ENCODE measurements at places on chromosomes 1 and 21.

GRCh38 chr1:26723013-26723991 lies 27.5 kb downstream of the ARID1A start:
- no peak for DNase-seq

DNA sequence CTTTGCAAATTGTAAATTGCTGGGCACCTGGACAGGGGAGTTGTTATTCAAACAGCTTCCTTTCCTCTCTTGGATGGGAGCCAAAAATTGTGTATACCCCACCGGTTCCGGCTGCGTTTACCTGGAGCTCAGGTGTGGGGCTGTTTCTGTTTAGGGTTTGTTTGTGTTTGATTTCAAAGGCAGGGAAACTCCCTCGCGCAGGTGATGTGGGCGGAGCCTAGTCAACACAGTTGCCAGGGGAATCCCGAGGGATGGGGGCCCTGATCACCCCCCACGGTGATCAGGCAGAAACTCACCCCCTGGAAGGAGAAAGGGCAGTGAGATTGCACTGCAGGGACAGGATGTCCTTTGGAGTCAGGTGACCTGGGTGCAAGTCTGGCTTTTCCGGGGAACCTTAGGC lies 28.3 kb downstream of the CDCP2 start:
- no peak for DNase-seq

DNA sequence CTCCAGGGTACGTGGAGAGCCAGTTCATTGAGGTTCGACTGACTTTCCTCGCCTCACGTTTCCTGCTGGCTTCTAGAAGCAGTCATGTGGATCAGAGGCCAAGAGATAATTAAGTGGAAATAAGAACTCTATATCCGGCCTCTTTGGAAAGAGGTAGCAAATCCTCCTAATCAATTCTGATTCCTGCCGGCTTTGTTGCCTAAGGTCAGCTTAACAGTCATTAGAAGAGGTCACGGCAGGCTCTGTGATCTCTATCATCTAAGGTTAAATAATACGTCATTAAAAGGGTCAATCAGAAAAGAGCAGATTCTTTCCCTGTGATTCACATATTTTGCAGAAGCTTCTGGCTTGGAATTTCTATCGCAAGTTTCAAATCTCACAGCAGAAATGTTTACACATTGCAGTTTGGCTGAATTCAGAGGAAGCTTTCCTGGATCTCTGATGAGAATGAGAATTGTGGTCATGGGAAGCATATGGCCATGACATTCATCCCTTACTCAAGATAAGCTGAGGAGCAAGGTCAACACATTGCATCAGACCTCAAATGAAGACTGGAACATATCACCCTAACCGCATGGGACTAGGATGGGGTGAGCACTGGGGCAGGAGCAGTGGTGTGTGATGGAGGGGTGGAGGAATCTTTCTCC lies 189.4 kb downstream of the PBX1 start:
- DNase-seq, result no peak

- no peak for DNase-seq
Measured at GRCh38 chr1:29393451-29393826, 157.1 kb downstream of the PTPRU start.

- no peak for DNase-seq
Measured at GRCh38 chr1:221306239-221306638, 427.0 kb downstream of the HLX start.

All from GM13976 (cell line).